Epithelial cell of proximal tubule (primary cell): ENCODE measurements at places on chromosomes 1 and 21.
A peak's percentile ranks its signal among the peaks of the same experiment; 100 is the strongest.

- DNase-seq = peak; percentile 38
Measured at GRCh38 chr1:159177272-159177907, 6.0 kb downstream of the CADM3 start.

DNA sequence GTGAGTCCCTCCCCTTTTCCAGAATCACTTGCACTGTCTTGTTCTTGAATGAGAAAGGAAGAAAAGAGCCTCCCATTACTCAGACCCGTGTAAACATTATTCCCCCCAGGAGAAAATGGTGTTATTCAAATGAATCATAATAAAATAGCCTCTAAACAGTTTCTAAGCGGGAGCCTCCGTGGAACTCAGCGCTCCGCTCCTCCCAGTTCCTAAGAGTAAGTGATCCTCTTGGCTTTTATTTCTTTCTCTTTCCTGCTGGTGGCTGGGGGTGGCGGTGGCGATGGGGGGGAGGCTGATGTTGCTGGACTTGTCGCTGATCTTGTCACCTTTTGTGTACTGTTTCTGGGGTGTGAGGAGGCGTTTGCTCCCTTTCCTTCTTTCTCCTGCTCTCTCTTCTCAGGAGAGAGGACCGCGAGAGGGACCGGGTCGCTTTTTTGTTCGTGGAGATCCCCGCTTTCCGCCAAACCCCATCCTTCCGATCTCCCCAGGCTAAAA, 781 bp downstream of the PROX1 start:
- no peak for DNase-seq

GRCh38 chr21:45323487-45324311, 36.0 kb upstream of the POFUT2 start:
- no peak for DNase-seq

- DNase-seq = no peak
Measured at GRCh38 chr1:23124259-23125026, 44.2 kb downstream of the LUZP1 start.

- no peak for DNase-seq
Measured at GRCh38 chr1:218677026-218677425, 331.9 kb downstream of the TGFB2 start.

DNA sequence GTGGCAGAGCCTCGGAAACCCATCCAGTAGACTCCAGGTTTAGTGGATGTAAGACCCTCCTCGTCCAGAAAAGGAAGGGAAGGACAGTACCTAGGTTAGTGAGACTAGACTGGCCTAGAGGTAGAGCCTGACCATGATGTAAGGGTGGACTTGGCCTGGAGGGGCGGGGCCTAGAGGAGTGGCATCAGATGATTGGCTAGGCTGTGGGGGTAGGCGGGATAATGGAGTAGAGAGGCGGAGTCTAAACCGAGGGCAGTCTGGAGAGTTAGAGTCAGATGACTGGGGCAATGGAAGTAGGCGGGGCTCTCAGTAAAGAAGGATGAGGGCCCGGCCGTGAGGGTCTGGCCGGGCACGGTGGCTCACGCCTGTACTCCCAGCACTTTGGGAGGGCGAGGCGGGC, 70.1 kb downstream of the EPHB2 start:
- DNase-seq = no peak

DNA sequence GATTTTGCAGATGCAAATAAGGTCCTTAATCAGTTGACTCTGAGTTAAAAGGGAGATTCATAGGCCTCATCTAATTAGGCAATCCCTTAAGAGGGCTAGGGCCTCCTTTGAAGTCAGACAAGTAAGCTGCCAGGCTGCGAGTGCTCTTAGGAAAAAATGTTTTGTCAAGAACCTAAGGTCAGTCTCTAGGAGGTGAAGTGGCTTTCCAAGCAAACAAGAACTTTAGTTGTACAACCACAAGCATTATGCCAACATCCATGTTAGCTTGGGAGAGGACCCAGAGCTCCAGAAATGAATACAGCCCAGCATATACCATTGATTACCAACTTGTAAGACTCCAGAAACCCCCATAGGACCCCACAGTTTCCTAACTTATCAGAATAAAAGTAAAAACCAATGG, 1366.2 kb downstream of the PLA2G4A start:
- DNase-seq = no peak

DNA sequence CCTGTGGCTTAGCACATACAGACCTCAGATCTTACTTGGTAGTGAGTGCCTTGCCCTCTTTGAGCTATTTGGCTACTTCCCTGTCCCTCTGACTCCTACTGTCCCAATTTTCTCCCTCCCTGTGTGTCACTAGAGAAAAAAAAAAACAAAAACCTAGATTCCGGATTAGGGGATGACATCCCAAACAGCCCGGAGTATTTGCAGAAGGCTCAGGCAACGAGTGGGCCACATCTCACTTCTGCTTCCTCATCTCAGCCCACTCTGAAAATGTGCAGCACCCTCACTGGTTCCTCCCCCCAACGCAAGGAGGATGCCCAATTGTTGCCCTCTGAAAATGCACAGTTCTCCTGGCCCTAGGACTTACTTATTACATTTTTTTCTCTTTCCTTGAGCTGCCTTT, 4.9 kb downstream of the NHLH1 start:
- DNase-seq = no peak

- no peak for DNase-seq
Measured at GRCh38 chr1:206753141-206753540, 17.4 kb upstream of the IL19 start.
